Stimulated activated CD4-positive, alpha-beta T cell treated with anti-CD3 and anti-CD28 coated beads, Interleukin-1b, Interleukin-23, amount 100 ng/mL, for 24 hours (primary cell): ENCODE measurements at places on chromosomes 5 and 9.

DNA sequence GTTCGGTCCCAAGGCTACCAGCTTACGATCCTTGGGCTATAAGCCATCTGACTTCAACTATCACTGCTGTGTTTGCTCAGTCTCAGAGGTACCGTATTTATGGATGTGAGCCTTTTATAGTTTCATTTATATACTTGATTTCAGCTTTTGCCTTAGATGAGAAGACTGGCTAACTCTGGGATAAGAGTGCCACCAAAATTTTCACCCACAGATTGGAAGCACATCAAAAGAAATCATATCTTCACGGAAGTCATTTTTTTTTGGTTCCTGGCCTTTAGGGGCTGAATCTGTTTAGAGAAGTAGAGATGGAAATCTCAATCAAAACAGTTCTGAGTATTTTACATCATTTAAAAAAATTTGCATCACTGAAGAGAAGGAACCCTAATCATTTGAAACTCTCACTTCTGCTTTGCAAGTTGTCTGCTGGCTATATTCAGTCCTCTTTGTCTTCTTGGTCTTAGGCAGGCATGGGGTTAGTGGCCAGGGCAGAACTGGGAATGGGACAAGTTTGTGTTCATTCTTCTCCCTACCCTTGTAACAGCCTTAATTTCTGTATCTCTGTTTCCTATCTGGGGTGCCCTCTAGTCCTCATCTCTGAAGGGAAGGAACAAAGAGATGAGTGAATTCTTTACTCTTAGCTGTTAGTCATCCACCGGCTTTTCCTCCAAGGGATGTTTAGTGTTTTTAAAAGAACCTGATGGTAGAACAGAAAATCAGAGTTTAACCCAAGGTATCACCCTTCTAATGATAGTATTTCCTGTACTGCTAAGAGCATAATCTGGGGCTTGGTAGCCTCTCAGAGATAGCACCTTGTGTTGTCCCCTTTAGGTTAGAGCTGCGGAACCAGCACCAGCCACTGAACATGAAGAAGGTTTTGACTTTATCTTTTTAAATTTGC, 14.1 kb upstream of the TNFAIP8 start:
- DNase-seq = no peak

DNA sequence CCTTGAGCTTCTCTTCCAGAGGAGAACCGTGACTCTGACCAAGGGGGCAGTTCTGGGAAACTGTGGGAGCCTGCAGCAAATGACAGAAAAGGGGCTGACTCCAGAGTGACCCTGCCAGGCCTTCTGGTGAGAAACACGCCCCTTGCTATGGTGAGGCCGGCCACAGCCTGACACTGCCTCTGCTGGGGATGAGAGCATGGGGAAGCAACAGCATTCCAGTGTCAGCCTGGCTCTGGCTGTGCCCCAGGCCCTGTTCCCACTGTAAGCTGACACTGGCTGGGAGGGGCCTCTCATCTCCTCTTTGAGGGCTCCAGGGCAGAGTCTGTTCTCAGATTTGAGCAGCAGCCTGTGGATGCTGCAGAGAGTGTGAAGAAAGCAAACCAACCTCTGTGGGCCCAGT, 180.0 kb upstream of the IL12B start:
- DNase-seq = no peak

- peak; percentile 7 for DNase-seq
Measured at GRCh38 chr5:126544087-126544740, 50.8 kb downstream of the ALDH7A1 start.

- no peak for DNase-seq
Measured at GRCh38 chr5:88503041-88503345, 234.3 kb upstream of the TMEM161B start.
